ENCODE measurements at places on chromosomes 16 and 17. TPM values are rescaled to one million over a fixed set of nuclear protein-coding genes. Genes with fewer than 3 reads are reported as not detected.
A peak's percentile ranks its signal among the peaks of the same experiment; 100 is the strongest.

Gene CHP2
- 1.1 TPM for total RNA-seq

DNA sequence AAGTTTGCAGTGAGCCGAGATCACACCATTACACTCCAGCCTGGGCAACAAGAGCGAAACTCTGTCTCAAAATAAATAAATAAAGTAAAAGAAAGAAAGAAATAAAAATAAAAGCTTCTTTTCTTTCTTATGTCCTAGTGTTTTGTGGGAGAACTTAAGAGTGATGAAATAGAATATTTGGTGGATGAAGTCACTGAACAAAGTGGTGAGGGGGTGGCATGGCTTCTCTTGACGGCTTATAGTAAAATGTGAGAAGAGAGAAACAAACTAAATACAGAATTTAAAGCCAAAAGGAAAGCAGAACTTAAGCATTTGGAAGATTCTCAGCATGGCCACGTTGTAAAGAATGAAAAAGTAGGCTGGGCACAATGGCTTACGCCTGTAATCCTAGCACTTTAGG, 15.3 kb downstream of the SGF29 start:
- peaks cover 18% of the 10 kb centered on the region for H3K36me3 ChIP-seq
- no peak overlapping the region for H3K4me3 ChIP-seq
- DNase-seq = no peak
- H3K27ac ChIP-seq = no peak overlapping the region

DNA sequence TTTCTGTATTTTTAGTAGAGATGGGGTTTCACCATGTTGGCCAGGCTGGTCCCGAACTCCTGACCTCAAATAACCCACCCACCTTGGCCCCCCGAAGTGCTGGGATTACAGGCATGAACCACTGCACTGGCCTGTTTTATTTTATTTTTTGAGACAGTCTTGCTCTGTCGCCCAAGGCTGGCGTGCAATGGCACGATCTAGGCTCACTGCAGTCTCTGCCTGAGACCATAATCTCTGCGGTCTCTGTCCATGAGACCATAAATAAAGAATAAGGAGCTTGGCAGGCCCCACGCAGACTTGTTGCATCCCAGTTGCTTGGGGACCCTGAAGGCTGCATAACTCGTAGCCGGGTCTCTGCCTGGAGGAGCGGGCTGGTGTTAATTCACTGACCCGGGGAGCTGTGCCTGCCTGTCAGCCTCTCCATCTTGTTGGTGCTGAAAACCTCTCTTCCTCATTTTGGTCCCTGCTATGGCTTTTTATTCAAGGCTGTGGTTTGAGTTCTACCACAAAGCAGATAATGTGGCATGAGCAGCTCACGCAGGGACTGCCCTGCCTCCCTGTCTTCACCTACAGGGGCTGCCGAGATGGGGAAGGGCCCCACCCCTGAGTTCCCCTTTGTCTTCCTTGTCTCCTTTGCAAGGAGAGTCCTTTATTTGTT, 82.1 kb downstream of the MSI2 start:
- no peak for DNase-seq
- H3K27ac ChIP-seq = no peak overlapping the region
- no peak overlapping the region for H3K4me3 ChIP-seq
- H3K36me3 ChIP-seq = peaks cover 21% of the 10 kb centered on the region

GRCh38 chr17:77898521-77899434, 59.7 kb upstream of the TNRC6C start:
- H3K27me3 ChIP-seq = no peaks in the 10 kb centered on the region
- no peaks in the 10 kb centered on the region for H3K4me1 ChIP-seq
- no peak overlapping the region for H3K27ac ChIP-seq
- no peak overlapping the region for H3K4me3 ChIP-seq
- no peaks in the 10 kb centered on the region for H3K36me3 ChIP-seq

DNA sequence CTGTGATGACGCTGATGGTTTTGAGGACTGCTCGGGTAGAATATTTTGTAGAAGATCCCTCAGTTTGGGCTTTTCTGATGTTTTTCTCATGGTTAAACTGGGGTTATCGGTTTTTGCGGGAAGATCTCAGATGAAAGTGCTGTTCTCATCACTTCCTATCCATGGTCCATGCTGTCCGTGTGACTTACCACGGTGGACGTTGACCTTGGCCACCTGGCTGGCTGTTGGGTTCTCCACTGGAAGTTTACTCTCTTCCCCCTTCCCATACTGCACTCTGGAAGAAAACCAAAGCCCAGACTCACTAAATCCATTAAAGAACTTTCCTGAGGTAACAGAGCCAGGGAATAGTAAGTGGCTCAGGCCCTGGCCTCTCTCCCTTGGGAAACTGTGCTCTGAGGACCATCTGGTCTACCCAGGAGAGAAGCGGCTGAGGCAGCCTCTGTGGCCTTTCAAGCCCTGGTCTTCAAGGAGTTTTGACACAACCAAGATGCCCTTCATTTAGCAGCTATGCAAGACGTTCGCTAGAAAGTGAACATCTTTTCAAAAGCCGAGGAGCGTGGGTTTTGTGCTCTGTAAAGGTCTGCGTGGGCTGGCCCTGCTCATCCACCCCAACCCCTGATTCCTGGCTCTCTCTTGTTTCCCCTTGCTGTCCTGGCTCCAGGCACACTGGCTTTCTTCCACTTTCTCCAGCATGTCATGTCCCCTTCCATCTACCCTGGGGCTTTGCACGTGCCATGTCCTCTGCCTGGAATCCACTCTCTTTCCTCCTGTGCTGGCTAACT, 43.1 kb downstream of the IRF8 start:
- H3K36me3 ChIP-seq = no peaks in the 10 kb centered on the region
- no peaks in the 10 kb centered on the region for H3K27me3 ChIP-seq
- H3K27ac ChIP-seq = no peak overlapping the region
- no peak overlapping the region for H3K4me3 ChIP-seq
- H3K4me1 ChIP-seq = no peaks in the 10 kb centered on the region
- DNase-seq = no peak

DNA sequence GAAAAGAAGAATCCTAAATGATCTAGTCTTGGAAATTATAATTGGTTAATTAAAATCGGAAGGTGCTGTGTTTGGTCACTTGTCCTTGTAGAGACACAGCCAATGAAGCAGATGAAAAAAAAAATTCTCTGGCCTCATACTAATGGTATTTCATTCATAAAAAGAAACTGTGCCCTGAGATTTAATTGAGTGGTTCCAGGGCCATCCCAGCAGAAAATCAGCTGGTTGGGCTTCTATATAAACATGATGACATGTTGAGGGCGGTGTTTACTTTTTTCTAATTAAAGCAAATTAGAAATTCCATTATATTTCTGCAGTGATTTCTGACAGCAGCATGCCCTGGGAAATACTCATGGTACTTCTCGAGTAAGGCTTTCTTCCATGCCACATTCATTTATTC, 191.9 kb upstream of the KCNJ16 start:
- no peaks in the 10 kb centered on the region for H3K27me3 ChIP-seq
- no peaks in the 10 kb centered on the region for H3K36me3 ChIP-seq
- no peaks in the 10 kb centered on the region for H3K4me1 ChIP-seq
- no peak overlapping the region for H3K27ac ChIP-seq
- no peak for DNase-seq

Gene SYCE1L
- total RNA-seq = 11.5 TPM

GRCh38 chr17:18928628-18929125, 23.3 kb upstream of the SLC5A10 start:
- no peak overlapping the region for H3K4me3 ChIP-seq
- H3K36me3 ChIP-seq = peaks cover 39% of the 10 kb centered on the region
- no peak overlapping the region for H3K27ac ChIP-seq
- H3K27me3 ChIP-seq = no peaks in the 10 kb centered on the region

- H3K4me3 ChIP-seq = no peak overlapping the region
- no peaks in the 10 kb centered on the region for H3K27me3 ChIP-seq
- no peaks in the 10 kb centered on the region for H3K4me1 ChIP-seq
- peak overlapping the region; percentile 25 for H3K27ac ChIP-seq
- DNase-seq = no peak
- peaks cover 17% of the 10 kb centered on the region for H3K36me3 ChIP-seq
Observed at GRCh38 chr16:29702269-29702668, 23.3 kb downstream of the QPRT start.

- H3K27ac ChIP-seq = no peak overlapping the region
- no peaks in the 10 kb centered on the region for H3K36me3 ChIP-seq
- no peak for DNase-seq
Observed at GRCh38 chr17:12390631-12391030, 275.1 kb upstream of the MYOCD start.

DNA sequence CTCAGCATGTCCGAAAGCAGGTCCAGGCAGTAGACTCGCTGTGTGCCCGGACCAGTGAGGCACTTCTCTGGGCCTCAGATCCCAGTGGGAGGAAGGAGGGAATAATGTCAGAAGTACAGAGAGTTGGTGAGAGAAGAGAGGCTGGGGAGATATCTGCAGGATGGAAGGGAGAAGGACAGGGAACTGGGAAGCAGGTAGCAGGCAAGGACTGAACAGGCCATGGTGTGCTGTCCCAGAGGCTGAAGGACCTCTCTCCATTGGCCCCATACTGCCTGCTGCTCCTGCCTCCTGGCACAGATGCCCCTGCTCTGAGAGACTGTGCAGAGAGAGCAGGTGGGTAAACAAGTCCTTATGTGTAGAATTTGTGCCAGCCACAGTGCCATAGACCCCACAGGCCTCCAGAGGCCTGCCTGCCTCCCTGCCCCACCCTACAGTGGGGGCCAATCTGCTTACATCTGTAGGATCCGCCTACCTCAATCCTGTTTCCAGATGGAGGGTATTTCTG, 34.2 kb upstream of the CRHR1 start:
- no peak for DNase-seq
- peaks cover 33% of the 10 kb centered on the region for H3K27me3 ChIP-seq
- no peaks in the 10 kb centered on the region for H3K36me3 ChIP-seq
- H3K4me1 ChIP-seq = no peaks in the 10 kb centered on the region
- no peak overlapping the region for H3K27ac ChIP-seq

DNA sequence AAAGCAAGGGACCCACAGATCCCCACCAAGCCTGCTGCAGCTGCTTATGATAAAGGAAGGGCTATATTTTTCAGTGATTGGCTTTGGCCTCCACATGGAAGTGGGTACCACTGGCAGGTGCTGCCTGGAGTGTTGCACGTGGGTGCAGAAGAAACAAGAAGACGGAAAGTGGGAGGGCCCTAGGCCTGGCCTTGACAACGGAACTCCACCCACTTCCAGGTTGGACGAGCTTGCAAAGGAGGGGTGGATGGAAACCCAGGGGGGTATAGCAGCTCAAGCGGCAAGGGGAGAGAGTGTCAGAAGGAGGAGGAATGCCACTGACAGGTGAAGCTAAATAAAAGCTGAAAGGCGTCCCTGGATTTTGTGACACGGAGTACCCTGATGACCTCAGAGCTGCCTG, 20.3 kb downstream of the TRIM25 start:
- peaks cover 40% of the 10 kb centered on the region for H3K36me3 ChIP-seq
- H3K4me1 ChIP-seq = no peaks in the 10 kb centered on the region
- no peak overlapping the region for H3K27ac ChIP-seq
- DNase-seq = no peak
- H3K27me3 ChIP-seq = no peaks in the 10 kb centered on the region

GRCh38 chr16:4194661-4195060, 47.2 kb downstream of the SRL start:
- H3K27ac ChIP-seq = no peak overlapping the region
- no peaks in the 10 kb centered on the region for H3K27me3 ChIP-seq
- no peaks in the 10 kb centered on the region for H3K36me3 ChIP-seq
- H3K4me3 ChIP-seq = no peak overlapping the region
- H3K4me1 ChIP-seq = no peaks in the 10 kb centered on the region
- DNase-seq = no peak

DNA sequence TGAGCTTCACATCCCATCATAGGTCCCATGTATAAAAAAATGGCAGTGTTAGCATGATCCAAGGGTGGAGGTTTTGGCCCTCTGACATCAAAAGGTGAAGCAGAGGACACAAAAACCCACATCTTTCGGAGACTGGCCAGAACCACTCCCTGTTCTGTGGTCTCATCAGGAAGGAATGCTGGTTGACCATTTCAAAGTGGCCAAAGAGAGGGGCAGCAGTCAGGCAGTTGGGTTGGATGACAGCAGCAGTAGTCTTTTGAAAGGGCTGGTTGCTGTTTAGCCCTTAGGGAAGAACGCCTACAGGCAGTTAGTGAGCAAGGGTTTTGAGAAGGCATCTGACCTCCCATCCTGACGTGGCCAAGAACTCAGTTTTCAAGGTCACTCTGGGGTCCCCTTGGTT, 40.5 kb downstream of the LCMT1 start:
- no peak overlapping the region for H3K27ac ChIP-seq
- no peak for DNase-seq
- no peaks in the 10 kb centered on the region for H3K27me3 ChIP-seq
- H3K4me3 ChIP-seq = no peak overlapping the region
- H3K4me1 ChIP-seq = no peaks in the 10 kb centered on the region

Data from H9 (cell line).